T-helper 9 cell (primary cell): ENCODE measurements at places on chromosomes 1 and 21.

GRCh38 chr1:218123968-218124367 is 161.1 kb upstream of the RRP15 start:
- no peak for DNase-seq

DNA sequence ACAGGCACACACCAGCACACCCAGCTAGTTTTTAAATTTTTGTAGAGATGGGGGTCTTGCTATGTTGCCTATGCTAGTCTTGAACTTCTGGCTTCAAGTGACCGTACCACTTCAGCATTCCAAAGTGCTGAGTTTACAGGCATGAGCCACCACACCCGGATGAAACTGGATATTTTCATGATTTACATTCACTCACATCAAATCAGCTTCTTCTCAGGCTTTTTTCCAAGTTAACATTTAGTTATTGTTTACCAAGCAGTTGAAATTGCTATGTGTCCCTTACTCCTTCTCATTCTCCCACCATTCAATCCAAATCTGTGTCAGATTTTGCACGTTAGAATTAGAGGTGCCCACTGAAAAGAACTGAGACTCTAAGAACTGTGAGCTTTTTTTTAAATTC is 18.4 kb downstream of the RIT1 start:
- DNase-seq: no peak

- no peak for DNase-seq
Observed at GRCh38 chr1:219109424-219110018, 64.2 kb upstream of the LYPLAL1 start.

DNA sequence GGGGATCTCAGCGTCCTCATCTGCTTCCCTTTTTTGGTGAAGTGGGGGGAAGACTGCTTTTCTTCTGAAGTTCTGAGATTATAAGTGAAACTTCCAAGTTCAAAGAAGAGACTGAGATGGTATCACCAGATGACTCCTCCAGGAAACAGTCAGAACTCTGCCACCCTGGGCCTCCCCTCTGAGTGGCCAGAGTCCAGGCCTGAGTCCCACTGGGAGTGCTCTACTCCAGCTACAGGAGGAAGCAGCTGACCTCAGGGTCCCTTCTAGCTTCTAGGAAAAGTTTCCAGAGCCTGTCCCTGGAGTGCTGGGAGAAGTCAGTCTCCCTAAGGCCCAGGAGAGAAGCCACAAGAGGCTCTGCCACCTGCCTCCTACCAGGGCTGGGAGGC is 104.7 kb downstream of the CASZ1 start:
- no peak for DNase-seq

DNA sequence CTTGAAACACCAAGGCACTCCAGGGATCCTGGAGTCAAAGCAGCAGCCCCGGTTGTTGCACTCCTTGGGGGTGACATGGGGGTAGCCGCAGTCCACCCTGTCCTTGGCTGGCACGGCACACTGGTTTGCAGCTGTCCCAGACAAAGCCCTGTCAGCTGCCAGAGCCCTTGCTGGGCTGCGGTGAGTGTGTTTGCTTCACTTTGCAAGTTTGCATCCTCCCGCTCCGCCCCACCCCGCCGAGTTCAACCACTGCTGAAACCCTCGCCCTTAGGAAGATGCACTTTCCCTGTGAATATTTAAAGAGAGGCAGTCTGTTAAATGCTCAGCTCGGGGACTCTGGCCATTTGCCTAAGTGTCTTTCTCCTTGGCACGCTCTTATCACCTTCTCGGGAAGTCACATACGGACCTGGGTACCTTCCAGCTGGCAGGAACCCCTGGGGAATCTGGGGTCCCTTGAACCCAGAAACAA is 1.7 kb downstream of the TFF3 start:
- no peak for DNase-seq

GRCh38 chr1:163933437-163933836 is 611.7 kb downstream of the NUF2 start:
- DNase-seq: no peak
